NAMALWA (cell line): ENCODE measurements at places on chromosomes 13 and 19.

DNA sequence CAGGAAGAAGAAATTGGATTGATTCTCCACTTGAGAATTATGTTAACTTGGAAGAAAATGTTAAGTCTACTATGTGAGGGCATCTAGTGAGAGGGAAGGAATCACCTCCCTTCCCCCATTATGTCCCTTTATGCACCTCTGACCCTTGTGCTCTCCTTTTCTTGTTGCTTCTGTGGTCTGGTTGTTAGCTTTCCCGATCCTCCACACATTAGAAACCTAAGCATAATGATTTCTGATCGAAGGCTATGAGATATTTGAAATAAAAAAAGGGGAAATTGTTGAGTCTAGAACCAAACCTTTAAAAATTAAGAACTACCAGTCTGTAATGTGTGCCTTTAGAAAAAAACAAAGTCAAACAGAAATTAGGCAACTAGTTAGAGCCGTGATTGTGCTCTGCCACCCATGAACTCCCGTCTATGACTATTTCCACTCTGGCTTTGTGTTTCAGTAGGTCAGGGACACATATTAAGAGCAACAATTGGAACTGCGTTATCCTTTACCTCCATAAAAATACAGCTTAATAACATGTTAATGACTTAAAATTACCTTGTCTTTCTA lies 463 bp upstream of the GPC6 start:
- no peak for DNase-seq

GRCh38 chr13:43916828-43917227 lies 37.1 kb downstream of the LACC1 start:
- DNase-seq: no peak

DNA sequence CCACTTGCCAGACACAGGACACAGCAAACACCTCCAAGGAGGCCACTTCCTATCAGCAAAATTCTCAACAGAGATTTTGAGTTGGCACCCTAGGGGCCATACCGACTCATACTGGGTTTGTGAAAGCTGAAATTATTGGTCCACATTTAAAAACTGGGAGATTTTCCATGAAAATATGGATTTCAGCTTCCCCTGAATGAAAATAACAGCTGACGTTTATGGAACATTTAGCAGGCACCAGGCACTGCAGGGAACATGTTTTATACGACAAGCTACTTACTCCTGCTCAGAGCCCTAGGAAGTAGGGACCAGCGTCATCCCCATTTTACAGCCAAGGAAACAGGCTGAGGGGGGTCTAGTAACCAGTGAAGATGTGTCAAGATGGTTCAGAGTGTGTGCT lies 169.3 kb downstream of the IER2 start:
- no peak for DNase-seq

GRCh38 chr19:56124578-56124977 lies 3.5 kb upstream of the ZNF787 start:
- no peak for DNase-seq

DNA sequence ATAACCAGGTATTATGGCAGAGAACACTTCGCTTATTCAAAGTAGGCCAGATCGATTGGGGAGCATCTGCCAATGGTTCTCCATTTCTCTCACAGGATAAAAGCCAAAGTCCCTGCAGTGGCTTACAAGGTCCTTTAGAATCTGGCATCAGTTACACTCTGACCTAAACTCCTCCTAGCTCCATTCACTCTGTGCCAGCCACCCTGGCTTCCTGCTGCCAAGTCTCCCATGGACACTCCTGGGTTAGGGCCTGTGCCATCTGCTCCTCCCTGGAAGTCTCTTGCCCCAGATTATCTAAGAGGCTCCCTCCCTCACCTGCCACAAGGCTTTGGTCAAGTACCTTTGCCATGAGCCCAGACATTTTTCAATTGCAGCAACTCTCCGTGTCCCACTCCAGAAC lies 649.2 kb downstream of the DACH1 start:
- no peak for DNase-seq

GRCh38 chr13:78607409-78608251 lies 4.3 kb upstream of the POU4F1 start:
- no peak for DNase-seq

DNA sequence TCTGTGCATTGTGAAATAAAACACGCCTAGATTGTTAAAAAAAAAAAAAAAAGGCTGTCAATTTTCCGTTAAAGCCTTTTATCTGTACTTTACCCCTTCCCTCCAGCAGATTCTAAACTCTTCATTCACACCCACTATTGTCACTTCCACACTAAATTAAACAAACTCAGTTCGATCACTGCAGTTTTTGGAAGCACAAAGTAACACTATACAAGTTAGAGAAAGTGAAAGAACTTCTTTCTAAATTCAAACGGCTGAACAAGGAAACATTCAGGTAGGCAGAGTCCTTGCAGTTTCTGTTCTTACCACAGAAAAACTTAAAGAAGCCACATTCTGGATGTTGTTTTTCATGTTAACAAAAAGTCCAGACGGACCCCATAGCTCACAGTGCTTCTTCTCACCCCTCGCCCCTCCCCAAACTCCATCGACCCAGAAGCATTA lies 27.5 kb upstream of the UBE2L5 start:
- DNase-seq: peak; percentile 67

- no peak for DNase-seq
Measured at GRCh38 chr13:44306371-44307192, 67.0 kb upstream of the SERP2 start.

DNA sequence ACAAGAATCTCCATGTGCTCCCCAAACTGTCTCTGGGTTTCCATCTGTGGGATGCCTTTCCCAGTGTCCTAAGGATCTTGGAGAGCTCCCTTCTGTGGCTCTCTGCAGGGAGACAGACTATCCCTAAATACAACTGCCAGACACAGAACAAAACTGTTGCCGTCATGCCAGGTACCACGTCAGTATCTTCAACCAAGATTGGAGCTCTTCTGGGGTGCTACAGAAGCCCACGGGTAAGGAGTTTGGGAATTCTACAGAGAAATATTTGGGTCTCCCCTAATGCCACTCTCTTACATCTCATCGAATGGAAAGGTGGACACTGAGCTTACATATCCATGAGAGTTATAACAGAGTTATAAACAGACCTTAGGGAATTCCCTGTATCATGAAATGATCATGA lies 4.9 kb upstream of the MBD3L3 start:
- DNase-seq: no peak

- no peak for DNase-seq
Measured at GRCh38 chr13:98441056-98441676, 135.7 kb downstream of the STK24 start.

- DNase-seq: no peak
Measured at GRCh38 chr19:41937525-41938468, 9.5 kb upstream of the ERFL start.
